ENCODE measurements at places on chromosomes 1 and 21. TPM values are rescaled to one million over a fixed set of nuclear protein-coding genes. Genes with fewer than 3 reads are reported as not detected.

DNA sequence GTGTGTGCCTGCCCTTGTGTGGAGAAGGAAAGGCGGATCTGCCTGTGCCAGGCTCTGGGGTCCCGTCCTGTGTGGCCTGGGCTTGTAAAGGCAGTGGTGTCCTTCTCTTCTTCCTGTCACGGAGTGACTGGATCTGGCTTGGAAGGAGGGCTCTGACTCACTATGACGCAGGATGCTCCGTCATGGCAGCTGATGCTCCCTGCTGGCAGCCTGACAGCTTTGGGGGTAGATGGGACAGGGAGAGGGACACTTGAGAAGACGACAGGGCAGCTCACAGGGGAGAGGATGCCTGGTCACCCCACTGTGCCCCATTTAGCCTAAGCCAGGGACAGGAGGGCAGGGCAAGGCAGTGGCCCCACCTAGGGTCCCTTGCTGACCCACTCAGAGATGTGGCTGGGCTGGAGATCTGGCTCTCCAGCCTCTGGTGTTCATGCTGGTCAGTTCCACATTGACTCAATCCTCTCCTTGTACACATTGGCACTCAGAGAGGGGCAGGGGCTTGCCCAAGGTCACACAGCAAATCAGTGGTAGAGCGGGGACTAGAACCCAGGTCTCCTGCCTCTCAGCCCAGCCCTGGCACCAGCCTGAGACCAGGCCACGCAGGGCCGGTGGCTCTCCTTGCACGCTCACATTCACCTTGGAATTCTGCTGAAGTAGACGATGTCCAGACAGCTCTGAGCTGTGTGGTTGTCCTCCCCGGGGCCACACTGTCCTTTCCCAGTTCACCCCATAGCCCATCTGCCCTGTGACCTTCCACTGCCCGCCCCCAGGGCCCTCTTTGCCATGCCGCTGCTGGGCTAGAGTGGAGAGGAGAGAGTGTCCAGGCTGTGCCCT, 2.8 kb upstream of the FAM131C start:
- H3K4me1 ChIP-seq, result peaks cover 16% of the 10 kb centered on the region
- no peaks in the 10 kb centered on the region for H3K27me3 ChIP-seq
- no peaks in the 10 kb centered on the region for H3K36me3 ChIP-seq
- H3K4me3 ChIP-seq, result no peak overlapping the region

DNA sequence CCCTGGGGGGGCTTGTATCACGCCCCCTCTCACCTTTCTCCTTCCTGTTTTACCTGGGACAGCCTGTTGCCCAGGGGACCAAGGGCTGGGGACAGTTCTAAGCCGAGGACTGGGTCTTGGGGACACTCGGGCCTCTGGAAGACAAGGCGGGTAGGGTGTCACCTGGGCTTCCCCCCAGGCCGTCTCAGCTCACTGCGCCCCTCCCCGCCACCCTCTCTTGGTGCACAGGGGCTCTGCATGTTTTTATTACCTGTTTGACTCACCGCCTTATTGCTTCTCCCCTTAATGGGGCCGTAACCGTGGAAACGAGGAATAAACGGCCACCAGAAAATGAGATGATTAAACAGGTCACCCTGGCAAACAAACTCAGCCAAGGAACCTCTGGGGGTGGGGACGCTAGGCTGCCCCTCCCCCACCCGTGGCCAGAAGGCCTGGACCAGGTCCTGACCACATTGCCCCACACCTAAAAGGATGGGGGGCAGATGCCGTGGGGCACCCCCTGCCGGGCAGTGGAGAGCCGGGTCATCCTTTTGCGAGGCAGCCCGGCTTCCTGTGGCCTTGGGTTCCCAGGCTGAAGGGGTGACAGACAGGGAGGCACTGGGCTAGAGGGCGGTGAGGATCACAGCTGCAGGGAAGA, 109.9 kb downstream of the CASZ1 start:
- no peaks in the 10 kb centered on the region for H3K27me3 ChIP-seq
- H3K36me3 ChIP-seq, result no peaks in the 10 kb centered on the region
- peaks cover 20% of the 10 kb centered on the region for H3K4me1 ChIP-seq
- no peak for DNase-seq

DNA sequence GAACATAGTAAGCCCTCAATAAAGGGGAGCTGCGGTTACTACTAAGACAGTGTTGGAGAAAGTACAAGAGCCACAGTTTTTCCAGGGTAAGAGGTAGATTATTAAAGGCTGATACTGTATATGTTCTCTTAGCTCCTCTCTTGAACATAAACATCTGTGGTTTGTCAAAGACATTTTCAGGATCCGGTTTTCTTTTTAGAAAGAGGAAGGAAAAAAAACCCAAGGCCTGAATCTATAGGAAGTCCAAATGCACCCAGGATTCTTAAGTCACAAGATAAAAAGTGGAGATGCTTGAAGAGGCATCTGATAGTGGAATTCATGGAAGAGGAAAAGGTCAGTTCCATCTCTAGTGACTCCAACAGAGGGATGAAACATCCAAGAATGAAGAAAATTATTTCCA, 24.6 kb upstream of the SLC45A3 start:
- no peak for DNase-seq
- no peak overlapping the region for H3K27ac ChIP-seq
- no peaks in the 10 kb centered on the region for H3K27me3 ChIP-seq
- no peaks in the 10 kb centered on the region for H3K36me3 ChIP-seq
- no peak overlapping the region for H3K4me3 ChIP-seq
- H3K4me1 ChIP-seq, result peaks cover 14% of the 10 kb centered on the region

GRCh38 chr1:86925742-86926141, 11.3 kb downstream of the HS2ST1 start:
- H3K4me1 ChIP-seq, result no peaks in the 10 kb centered on the region
- no peaks in the 10 kb centered on the region for H3K27me3 ChIP-seq
- H3K27ac ChIP-seq, result no peak overlapping the region
- H3K36me3 ChIP-seq, result no peaks in the 10 kb centered on the region
- DNase-seq, result no peak
- no peak overlapping the region for H3K4me3 ChIP-seq

DNA sequence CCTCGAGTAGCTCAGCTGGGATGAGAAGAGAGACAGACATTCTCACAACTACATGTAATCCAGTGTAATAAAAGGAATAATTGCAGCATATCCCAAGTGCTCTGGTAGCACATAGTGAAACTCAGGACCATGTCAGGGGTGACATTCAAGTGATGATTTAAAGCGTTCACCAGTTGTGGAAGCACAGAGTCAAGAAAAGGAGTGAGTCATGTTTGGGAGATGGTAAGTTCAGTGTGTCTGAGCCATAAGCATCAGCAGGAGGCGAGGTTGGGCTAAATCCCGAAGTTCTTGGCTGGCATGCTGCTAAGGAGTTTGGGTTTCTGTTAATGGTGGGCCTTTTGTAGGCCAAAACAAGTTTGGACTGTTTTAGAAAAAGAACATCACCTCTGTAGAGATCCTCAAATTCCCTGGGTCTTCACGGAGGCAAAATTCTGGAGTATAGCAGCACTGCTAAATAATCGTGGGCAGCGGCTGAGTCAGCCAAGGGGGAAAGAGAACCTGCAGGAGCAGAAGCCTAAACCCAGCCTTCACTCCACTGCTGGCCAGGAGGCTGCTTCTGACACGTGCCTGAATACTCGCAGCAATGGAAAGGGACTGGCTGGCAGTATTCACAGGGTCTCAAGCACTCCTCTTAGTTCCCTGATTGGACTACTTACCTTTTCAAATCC, 7.2 kb upstream of the NHLH1 start:
- H3K27ac ChIP-seq, result no peak overlapping the region
- H3K36me3 ChIP-seq, result no peaks in the 10 kb centered on the region
- no peaks in the 10 kb centered on the region for H3K4me1 ChIP-seq
- no peak overlapping the region for H3K4me3 ChIP-seq

DNA sequence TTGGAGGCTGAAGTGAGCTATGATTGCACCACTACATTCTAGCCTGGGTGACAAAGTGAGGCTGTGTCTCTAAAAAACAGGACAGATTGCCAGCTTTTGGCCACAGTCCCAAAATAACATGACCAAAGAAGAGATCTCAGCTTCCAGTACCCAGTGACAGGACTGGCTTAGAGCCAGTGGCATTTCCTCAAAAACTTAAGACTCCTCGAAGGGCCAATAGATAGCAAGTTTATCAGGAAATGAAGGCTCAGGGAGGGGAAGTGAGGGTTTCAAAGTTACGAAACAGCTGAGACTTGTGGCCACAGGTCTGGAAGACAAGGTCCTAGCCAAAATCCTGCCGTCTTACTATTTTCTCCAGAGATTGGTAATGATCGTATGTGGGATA, 6.3 kb upstream of the TMEM39B start:
- H3K36me3 ChIP-seq, result no peaks in the 10 kb centered on the region
- H3K4me3 ChIP-seq, result no peak overlapping the region
- H3K27ac ChIP-seq, result no peak overlapping the region
- no peaks in the 10 kb centered on the region for H3K27me3 ChIP-seq
- DNase-seq, result peak; percentile 67

GRCh38 chr1:232009741-232010140, 383.2 kb downstream of the DISC1 start:
- H3K4me1 ChIP-seq, result no peaks in the 10 kb centered on the region
- DNase-seq, result no peak
- H3K36me3 ChIP-seq, result no peaks in the 10 kb centered on the region

Gene ZP4
- total RNA-seq, result not detected

Gene KIF26B
- 3.1 TPM for total RNA-seq

All from testis (tissue), 5 donors.